ENCODE measurements at places on chromosomes 5 and 9. TPM values are rescaled to one million over a fixed set of nuclear protein-coding genes. Genes with fewer than 3 reads are reported as not detected.

FOXD1 gene
- total RNA-seq = 2.6 TPM

TICAM2 gene
- total RNA-seq = 3.3 TPM

DMRT2 gene
- not detected for total RNA-seq

ARHGEF37 gene
- total RNA-seq = 32.8 TPM
